ENCODE measurements at places on chromosomes 7 and 10.
A peak's percentile ranks its signal among the peaks of the same experiment; 100 is the strongest.

DNA sequence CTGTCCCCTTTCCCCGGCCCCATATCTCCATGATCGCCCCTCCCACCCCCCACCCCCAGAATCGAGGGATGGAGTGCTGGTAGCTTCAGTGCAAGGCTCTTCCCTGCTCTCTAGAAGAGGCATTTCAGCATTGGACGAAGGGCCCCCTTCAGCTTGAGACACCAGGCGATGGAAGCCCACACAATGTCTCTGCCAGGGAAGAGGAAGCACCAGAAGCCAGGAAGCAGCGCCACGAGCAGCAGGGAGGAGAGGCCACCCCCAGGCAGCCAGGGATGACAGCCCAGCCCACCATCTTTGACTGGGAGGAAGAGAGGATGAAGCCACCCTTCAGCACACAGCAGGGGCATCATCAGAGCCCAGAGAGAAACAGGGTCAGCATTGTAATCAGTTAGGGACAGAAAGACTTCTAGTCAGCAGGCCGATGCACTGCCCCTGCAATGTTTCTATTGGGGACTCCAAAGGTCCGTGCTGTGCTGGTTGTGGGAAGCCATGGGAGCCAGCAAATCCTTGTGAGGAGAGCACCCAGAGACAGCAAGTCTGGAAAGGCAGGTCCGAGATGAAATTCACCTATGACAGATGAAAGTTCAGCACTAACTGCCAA lies 15.7 kb downstream of the TMEM72 start:
- DNase-seq: no peak

DNA sequence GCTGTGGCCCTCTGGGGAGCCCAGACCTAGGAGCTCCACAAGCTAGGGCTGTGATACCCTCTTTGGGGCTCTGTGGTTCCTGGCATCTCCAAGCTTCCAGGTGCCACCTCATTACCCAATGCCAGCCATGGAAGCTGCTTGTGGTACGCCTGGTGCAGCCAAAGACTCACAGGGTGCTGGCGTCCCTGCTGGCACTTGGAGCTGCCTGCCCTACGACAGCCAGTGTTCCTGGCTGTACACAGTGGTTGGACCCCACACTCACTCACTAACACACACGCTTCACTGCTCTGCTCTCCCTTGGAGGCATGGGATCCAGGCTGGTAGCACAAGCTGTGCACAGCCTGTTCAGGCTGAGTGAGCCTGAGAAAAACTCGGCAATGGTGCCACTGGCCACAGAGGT lies 894.1 kb upstream of the PHF14 start:
- DNase-seq: no peak

DNA sequence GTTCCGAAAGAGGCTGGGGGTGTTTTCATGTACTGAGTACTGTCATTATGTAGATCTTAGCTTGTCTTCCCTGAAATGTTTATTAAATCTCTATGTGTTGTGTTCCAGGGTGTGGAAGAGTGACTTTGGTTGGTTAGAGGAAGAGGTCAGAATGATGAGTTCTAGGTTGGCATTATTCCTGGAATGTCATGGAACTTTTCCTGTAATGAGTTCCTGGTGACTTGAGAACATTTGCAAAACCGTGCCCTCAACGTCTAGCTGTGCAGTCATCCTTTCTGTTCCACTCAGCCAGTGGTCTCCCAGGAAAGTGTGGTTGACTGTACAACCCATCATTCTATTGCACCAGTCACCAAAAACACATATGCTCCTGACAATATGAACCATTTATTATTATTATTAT lies 129.6 kb downstream of the BICC1 start:
- no peak for DNase-seq

DNA sequence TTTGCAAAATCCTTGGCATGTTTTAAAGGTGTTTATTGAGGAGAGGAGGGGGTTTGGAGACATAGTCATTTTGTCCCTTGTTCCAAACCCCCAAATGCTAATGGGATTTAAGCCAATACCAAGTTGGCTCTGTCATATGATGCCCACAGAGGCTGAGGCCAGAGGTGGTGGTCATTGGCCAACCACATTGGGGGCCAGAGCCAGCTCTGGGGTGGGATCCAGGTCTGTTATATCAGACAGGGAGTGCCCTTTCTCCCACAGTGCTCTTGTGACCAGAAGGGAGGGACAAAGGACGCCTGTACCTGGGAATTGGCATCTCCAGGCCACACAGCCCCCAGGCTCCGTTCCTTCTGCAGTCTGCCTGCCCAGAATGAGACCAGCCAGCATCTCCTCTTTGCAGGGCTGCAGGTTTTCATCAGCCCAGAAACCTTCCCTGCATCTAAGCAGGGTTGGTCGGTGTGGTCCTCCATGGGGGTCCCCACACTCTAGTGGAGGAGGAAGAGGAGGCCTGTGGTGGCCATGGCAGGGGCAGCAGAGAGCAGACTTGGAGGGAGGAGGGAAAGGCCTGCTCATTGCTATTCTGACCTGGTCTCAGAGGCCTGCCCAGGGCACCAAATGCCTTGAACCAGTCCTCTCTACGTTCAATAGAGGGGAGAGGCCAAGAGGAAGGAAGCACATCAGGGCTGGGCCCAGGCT lies 17.9 kb downstream of the ADCYAP1R1 start:
- no peak for DNase-seq

DNA sequence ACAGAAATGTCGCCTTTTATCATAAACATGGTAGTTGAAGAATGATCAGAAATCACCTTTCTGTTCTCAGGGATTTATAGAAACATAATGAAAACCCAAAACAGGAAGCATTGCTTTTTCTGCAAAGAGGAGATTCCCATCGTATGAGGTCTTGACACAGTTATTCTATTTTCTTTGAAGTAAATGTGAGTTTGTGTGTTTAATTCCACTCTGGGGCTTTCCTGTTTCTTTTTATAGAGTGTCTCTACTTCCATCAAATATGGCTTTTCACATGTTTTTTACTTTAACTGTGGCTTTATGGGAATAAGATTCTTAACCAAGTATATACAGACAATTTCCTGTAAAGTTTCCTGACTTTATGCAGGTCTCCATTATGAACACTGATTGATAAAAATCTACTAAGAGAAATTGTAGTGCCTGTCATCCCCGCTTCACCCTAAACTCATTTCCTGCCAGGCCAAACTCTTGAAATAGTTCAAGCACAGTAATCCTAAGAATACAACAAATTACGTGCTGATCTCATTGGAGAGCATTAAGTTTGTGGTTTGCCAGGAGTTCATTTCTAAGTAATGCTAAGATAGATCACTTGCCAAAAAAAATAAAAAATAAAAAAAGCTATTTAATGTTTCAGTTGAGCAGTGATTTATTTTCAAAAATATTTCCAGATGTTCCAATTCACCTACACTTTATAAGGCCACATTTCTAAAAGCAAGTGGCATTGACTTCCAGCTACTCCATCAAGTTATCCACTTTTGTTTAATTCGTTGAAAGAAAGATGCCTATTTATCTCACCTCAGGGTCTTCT lies 52.2 kb upstream of the SEC61G start:
- DNase-seq: no peak

DNA sequence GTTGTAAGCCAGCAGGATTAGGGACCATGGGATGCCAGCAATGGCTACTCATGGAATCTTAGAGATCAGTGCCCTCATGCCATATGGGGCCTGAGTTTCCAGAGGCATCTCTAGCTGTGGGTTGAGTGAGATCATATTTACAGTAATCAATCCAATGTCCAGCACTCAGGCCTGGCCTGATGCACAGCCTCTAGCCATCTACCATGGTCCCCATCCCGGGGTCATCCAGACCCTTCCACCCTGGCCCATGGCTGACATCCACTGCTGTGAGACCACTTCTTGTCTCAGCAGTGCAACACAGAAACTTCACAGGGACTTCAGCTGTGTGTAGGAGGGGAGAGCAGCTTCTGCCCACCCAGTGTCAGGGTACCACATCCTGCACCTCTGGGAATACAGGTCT lies 6.5 kb upstream of the ADCY1 start:
- DNase-seq: no peak

GRCh38 chr7:27608776-27609495 lies 53.7 kb downstream of the HIBADH start:
- DNase-seq: no peak

GRCh38 chr7:113915956-113916355 lies 2.9 kb downstream of the PPP1R3A start:
- DNase-seq: no peak

GRCh38 chr7:132965951-132966350 lies 115.9 kb downstream of the CHCHD3 start:
- DNase-seq: no peak

DNA sequence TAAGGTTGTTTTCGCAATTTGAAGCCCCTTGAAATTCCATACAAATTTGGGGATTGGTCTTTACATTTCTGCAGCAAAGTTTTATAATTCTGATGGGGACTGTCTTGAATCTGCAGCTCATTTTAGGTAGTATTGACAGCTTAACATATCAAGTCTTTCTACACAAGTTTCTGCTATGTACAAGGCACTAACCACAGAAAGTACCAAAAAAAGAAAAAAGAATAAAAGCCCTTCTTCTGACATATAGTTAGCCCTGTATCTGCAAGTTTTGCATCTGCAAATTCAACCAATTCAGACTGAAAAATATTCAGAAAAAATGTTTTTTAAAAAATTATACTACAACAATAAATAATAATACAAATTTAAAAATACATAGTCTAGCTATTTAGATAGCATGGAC lies 15.3 kb downstream of the POT1 start:
- DNase-seq: no peak

DNA sequence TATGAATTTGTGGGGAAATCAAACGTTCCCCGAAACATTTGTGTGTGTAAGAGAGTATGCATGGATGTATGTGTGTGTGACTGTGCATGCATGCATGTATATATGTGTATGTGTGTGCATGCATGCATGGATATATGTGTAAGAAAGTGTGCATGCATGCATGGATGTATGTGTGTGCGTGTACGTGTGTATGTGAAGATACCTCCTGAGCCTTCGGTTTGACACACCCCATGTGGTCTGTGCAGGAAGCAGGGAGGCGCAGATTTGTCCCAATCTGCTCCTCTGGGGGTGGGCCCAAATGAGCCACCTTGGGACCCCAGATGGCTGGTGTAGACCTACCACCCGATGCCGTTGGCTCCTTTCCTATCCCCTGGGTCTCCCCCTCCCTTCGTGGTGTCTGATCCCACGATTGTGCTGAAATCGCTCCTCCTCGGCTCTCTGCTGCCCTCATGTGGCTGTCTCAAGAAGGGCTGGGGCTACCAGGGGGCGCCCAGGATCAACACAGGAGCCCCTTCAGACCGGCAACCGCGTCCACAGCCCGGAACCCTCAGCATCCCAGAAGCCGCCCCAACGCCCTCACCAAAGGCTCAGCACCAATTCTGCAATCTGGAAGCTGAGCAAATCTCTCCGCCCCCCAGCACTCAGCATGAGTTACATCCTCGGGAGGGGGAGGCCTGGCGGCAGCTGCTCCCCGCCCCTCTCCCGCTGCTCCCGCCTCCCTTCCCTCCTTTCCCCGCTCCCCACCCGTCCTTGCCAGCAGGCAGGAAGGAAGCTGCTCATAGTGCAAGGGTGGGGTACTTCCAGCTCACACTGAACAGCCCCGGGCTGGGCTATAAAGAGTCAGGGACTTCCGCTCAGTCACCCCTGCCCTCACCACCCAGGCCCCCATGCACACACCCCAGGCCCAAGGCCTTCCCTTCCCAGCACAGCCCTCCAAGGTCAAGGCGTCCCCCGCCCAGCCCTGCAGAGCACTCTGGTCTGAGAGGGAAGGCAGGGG lies 2.3 kb upstream of the NOS3 start:
- DNase-seq: peak; percentile 91

GRCh38 chr10:85863301-85864172 lies 503.1 kb downstream of the GRID1 start:
- DNase-seq: no peak

DNA sequence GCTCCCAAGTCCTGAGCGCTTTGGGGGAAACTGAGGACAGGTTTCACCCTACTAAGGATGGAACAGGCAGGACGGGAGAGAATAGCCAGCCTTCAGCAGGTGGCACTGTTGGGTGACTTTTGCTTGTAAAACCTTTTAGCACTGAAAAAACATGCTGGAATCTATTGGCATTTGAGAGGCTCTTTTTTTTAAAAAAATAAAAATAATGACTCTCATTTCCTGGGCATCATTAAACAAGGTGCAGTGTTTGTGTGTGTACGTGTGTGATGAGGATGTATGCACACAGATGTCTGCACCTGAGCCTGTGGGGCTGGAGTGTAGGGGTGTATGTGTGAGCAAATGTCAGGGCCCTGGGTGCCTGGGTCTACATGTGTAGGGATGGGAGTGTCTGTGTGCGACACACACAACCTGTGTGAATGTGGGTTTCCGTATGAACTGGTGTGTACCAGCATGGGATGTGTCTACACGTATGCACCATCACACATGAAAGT lies 177.9 kb downstream of the RPS24 start:
- DNase-seq: peak; percentile 75

DNA sequence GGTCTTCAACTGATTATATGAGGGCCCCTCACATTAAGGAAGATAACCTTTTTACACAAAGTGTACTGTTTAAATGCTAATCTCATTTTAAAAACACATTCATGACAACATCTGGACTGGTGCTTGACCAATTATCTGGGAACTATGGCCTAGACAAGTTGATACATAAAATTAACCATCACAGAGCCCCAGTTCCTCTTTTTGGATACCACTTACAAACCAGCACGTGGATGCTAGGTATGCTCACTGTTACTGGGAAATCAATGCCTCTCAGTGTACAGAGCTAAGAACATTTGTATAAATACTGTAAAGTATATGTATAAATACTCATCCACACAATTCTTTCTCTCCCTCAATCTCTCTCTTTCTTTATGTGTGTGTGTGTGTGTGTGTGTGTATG lies 1217.8 kb upstream of the LRRTM3 start:
- DNase-seq: no peak

DNA sequence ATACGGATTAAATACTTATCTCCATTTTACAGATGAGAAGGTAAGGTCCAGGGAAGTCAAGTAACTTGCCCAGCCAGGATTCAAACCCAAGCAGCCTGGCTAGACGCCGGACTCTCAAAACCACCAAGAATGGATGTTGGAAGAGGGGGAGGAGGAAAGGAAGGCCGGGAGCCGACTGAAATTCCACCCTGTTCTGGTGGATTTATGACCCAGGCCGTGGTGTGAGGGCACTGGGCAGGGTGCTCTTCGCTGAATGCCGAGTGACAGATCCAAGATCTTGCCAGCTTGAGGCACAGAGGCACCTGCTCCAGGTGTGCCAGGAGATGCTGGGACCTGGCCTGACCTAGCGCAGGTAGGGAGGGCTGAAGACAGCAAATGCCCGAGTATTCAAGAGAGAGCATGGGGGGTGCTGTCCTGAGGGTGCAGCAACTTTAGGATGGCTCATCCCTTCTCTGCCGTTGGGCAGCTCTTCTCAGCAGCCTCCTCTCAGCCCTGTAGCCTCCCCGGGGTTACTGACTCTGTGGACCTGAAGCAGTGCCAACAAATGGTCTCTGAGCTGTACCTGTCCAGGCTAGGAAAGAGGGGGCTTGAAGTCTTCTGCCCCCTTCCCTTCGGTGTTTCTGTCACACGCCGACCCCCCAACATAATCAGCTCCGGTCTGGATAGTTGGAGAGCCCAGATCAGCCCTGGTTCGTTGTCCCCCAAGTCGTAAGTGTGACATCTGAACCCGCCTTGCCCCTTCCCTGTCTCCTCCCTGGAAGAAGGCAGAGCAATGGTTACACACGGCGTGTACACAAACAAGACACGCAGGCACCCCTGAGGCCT lies 713 bp downstream of the LOXL4 start:
- DNase-seq: no peak
